Activated CD4-positive, alpha-beta T cell treated with anti-CD3 and anti-CD28 coated beads, Interleukin-2, amount 50 U/mL, for 16 hours (primary cell): ENCODE measurements at places on chromosomes 7 and 10.

DNA sequence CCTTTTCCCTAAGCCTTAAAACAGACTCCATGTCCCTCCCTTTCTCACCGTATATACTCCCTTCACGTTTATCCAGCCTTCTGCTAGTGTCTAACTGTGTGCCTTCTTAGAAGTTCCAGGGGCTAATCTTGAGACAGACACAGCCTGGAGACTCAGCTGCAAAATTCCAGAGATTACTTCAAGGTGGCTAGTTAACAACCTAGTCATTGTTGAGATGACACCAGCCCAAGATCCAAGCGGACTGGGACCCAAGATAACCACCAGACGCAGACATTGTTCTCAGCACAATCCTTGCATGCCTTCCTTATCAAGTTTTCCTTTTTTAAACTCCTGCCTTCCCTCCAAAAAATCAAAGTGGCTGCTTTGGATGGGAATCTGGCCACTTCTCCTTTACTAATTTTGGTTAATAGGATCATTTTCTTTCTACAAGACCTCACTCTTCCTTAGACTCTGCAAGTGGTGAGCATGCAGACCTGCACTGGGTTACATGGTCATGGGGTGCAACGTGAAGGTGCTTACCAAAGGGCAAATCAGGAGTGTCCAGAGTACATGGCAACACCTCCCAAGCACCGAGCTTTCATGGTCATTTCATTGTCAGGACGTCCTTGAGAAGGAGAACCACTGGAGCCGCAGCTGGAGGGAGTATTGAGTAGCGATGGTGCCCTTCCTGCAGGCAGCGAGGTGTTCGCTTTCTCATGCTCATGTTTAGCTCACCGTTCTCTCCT is 69.7 kb downstream of the ANLN start:
- no peak for DNase-seq

GRCh38 chr7:64611717-64612116 is 48.8 kb upstream of the ZNF680 start:
- no peak for DNase-seq

GRCh38 chr7:130400120-130400572 is 19.9 kb downstream of the CPA1 start:
- DNase-seq: no peak

GRCh38 chr10:17022466-17022825 is 107.2 kb downstream of the CUBN start:
- no peak for DNase-seq

DNA sequence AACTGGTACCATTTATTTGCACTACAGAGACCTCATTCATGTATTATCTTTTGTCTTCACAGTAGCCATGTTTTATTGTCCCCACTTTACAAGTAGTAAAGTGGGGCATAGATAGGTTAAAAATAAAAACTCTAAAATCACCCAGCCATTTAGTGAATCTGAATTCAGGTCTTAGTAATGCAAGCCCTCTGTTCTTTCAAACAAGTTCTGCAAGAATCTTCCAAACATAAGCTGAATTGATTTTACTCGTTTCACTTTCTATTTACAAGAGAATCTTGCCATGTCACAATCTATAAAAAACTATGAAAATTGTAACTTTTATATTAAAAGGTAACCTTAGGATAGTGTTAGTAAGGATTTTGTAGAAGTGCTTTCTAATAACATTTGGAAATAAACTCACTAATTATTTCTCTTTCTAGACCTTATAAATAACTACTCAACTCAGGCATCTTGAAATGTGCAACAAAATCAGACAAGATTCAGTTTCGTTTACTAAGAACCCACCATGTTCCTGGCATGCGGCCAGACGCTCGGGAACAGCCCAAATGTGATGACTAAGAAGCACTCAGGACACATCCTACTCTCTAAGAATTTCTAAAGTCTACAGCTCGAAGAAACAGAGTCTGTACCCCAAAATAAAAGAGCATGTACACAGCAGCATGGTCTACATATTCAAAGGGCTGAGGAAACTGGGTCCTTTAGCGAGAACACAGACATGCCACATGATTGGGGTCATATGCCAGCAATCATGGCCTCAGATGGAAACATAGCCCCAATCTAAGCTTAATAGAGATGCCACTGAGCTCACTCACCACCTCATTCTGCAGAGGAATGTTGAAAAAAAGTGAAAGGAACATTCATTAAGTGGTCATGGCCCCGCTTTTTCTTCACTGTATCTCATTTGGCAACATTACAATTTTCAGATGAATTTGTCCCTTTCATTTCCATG is 167.6 kb downstream of the AMPH start:
- DNase-seq: peak; percentile 78
